Lung (tissue), 17 donors: ENCODE measurements at places on chromosomes 1 and 21. TPM values are rescaled to one million over a fixed set of nuclear protein-coding genes. Genes with fewer than 3 reads are reported as not detected.

GRCh38 chr1:99758073-99758511 lies 8.3 kb downstream of the FRRS1 start:
- H3K4me1 ChIP-seq, result peaks cover 1% of the 10 kb centered on the region
- H3K27me3 ChIP-seq, result no peaks in the 10 kb centered on the region
- H3K4me3 ChIP-seq, result no peak overlapping the region
- no peaks in the 10 kb centered on the region for H3K36me3 ChIP-seq

Gene PLEKHG5
- total RNA-seq, result 22.9 TPM

Gene TTC24
- total RNA-seq, result 0.23 TPM

DNA sequence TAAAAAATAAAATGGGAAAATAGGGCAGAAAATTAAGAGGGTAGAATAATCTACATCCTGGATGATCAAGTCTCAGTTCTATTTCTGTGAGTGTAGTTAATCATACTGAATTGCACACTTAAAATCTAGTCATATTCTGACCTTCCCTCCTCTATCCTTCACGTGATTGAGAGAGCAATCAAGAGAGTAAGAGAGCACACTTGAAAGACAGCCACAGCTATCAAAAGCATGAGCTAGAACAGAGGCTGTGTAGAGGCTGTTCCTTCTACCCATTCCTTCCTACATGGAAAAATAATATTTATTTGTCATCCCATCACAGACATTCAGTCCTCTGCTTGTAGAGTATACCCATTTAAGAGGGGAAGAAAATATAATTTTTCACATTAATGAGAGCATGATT lies 52.4 kb downstream of the PHC2 start:
- H3K36me3 ChIP-seq, result no peaks in the 10 kb centered on the region
- H3K4me1 ChIP-seq, result peaks cover 5% of the 10 kb centered on the region
- no peak for DNase-seq
- H3K27ac ChIP-seq, result no peak overlapping the region
- no peak overlapping the region for H3K4me3 ChIP-seq

DNA sequence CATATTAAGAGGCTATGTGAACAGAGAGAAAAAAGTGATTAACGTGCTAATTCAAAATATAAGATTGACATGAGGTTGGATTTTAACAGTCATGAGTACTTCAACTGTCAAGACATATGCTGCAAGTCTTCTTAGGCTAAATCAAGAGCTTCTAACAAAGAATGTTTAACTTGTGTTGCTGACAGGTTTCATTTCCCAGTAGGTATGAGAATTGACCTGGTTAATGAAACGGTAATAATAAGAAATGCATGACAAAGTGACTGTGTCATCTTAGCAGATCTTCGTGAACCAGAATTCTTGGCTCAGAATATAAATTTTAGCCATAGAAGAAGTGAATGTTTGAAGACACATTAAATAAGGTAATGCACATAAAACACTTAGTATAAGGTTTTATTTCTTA lies 132.6 kb upstream of the PTGFR start:
- H3K27ac ChIP-seq, result no peak overlapping the region
- no peaks in the 10 kb centered on the region for H3K4me1 ChIP-seq
- no peaks in the 10 kb centered on the region for H3K36me3 ChIP-seq

DNA sequence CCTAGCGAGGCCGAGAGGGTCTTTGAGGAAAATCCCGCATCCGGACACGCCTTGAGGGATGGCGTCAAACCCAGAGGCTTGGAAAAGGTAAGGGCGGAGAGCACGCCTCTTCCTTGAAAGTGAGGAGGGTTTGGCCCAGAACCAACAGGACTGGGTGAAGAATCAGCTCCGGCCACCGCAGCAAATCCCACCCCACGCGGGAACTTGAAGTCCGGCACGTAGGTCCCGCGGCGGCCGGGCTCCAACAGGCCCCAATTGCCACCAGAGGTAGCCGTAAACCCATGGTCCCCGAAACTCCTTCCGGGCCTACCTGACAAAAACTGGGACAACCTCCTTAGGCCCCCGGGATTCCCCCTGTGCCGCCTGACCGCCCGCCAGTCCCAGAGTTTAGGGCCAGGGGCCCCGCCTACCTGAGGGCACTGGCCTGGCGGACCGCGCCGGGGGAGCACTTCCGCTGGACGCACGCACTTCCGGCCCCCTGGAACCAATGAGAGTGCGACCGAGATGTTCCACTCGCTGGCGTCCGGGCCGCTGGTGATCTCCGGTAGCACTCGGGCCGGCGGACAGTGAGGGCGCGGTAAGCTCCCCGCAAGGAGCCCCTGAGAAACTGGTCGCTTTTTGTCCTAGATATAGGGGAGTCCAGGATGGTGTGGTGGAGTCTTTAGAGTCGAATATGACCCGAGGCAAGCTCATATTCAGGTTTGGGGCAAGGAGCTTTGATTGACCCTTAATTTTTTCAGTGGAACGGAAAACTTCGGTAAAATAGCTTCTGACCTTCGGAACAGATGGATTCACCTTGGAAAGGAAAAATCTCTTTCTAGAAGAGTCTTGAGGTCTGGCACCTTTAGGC lies at the start of the genes LZIC and NMNAT1:
Gene LZIC (minus strand): TSS at position 453 of the 850 bp plus-strand sequence. CDS start 6,772 bp downstream, outside the sequence.
Gene NMNAT1 (plus strand): TSS at position 537 of the 850 bp plus-strand sequence. CDS start 28,599 bp downstream, outside the sequence.
- peaks cover 7% of the 10 kb centered on the region for H3K36me3 ChIP-seq
- no peaks in the 10 kb centered on the region for H3K27me3 ChIP-seq
- H3K4me3 ChIP-seq, result peak within 1 kb of the TSS; percentile 57

Gene ATP8B2
- 45.1 TPM for total RNA-seq

GRCh38 chr1:43358121-43358745 lies 548 bp upstream of the CDC20 start:
- peak overlapping the region; percentile 70 for H3K4me3 ChIP-seq
- DNase-seq, result no peak
- H3K27me3 ChIP-seq, result no peaks in the 10 kb centered on the region
- peak overlapping the region; percentile 98 for H3K27ac ChIP-seq
- peaks cover 13% of the 10 kb centered on the region for H3K36me3 ChIP-seq

DNA sequence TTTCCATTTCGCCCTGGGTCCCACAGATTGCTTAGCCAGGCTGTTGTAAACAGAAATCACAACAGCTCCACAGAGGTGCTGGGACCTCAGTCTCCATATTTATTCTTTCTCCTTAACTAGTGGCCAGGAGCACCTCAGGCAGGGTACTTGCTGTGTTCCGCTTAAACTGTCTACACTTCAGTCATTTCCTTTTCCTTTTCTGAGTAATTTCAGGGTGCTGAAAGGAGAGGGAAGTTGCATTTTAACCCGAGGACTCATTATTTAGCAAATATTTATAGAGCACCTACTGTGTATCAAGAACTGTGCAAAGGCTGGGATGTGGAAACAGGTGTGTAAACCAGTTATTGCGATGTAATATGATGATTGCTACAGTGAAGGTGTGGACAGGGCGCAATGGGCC lies 41.9 kb downstream of the ACP6 start:
- H3K27me3 ChIP-seq, result no peaks in the 10 kb centered on the region
- no peak for DNase-seq
- no peak overlapping the region for H3K4me3 ChIP-seq
- no peaks in the 10 kb centered on the region for H3K4me1 ChIP-seq
- H3K27ac ChIP-seq, result no peak overlapping the region

DNA sequence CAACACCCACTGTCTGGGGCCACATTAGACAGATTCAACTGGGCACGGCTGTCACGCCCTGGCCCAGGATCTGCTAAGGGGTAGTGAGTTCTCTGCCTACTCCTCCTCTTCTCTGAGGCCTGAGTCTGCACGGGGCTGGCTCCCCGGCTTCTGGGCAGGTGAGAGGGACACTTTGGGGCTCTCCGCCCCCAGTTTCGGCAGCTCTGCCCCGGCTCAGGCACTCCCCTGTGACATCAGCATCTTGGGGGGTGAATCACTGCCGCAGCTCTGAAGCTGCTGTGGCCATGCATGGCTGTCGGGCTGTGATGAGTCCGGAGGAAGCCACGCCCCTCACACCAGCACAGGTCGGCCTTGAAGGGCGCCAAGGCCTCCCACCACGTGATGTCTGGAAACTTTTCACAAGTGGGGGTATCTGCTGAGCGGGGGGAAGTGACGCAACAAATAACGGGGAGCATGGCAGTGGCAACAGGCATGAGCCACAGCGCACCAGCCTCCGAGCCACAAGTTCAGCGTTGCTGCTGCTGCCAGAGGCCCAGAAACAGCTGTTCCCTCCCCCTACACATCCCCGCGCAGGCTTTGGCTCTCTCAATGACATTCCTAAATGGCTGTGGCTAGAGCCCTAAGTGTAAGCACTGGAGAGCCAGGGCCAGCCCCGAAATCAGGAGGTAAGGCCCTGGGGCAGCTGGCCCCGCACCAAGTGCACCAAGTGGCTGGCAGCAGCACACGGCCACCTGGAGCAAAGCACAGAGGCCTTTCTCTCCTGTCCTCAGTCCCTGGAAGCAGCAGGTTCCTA lies 26.3 kb downstream of the ZBTB17 start:
- H3K36me3 ChIP-seq, result peaks cover 6% of the 10 kb centered on the region
- H3K27me3 ChIP-seq, result no peaks in the 10 kb centered on the region
- DNase-seq, result peak; percentile 91
- peaks cover 27% of the 10 kb centered on the region for H3K4me1 ChIP-seq
- H3K4me3 ChIP-seq, result no peak overlapping the region
- peak overlapping the region; percentile 92 for H3K27ac ChIP-seq
